AG04449 (cell line): ENCODE measurements at places on chromosomes 7 and 10.

- DNase-seq, result no peak
These were observed 179.9 kb downstream of the PTPRN2 start for GRCh38 chr7:158407581-158408317.

DNA sequence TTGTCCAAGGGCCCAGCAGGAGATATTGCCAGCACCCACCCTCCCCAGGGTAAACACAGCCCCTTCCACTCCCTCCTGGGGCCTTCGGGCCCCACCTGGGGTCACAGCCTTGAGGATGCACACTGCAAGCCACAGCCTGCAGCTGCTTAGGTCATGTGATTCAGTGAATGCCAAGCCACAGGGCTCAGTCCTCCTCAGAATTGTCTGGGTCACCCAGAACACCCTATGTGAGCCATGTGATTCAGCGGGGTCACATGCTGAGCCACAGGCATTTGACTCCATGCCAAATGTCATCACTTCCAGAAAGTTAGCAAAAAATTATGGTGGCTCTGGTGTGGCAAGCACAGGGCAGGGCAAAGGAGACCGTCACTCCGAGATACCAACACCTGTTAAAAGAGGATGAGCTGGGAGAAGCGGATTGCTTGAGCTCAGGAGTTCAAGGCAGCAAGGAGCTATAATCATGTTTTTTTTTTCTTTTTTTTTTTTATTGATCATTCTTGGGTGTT is 17.2 kb upstream of the PSAP start:
- DNase-seq, result no peak

GRCh38 chr10:63751836-63752235 is 230.6 kb downstream of the REEP3 start:
- DNase-seq, result no peak

GRCh38 chr10:6052247-6053221 is 9.6 kb downstream of the IL2RA start:
- DNase-seq, result no peak

DNA sequence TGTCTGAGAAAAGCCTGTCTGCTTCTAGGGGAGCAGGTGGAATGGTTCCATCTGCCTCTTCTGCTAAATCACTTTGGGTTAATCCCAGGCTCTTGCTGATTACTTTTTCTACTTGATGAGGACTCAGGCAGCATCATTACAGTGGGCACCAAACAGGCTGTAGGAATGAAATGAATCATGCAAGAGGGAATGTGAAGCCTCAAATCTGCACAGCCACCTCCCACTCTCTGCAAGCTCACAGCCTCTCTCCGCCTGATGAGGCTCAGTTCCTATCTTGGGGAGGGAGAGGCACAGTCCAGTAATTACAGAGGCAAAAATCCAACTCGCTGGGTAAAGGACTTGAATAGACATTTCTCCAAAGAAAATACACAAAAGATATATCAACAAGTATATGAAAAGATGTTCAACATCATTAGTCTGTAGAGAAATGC is 34.0 kb downstream of the HSPA12A start:
- peak; percentile 66 for DNase-seq

DNA sequence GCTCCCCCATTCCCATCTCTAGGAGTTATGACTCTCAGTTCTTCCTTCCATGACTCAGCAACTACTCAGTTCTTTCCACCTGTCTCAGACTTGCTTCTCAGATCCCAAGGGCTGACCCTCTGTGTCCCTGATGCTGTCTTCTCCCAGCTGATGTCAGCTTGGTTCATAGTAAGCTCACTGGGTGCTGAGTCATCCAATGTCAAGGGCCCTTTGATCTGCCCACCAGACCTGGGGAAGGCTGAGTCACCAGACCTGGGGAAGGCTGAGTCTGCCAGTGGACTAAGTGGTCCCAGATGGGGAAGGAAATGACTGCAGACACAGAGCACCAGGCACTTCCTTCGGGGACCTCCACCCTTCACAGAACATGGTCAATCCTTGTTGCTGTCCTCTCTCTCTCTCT is 76.1 kb upstream of the ZEB1 start:
- peak; percentile 60 for DNase-seq

DNA sequence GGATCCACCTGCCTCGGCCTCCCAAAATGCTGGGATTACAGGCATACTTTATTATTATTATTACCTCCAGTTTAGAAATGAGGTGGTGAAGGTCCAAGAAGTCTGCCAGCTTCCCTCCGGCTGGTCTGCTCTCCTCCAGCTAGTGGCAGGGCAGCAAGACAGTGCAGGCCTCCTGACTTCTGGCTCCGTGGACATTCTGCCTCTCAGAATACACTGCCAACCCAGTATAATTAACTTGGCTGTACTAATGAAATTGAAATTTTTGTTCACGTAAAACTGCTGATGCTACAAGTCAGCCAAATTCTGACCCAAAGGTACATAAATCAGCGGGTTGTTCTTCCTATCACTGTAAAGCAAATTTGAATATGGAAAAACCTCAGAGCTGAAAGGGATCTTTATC is 7.6 kb upstream of the PDE1C start:
- no peak for DNase-seq

DNA sequence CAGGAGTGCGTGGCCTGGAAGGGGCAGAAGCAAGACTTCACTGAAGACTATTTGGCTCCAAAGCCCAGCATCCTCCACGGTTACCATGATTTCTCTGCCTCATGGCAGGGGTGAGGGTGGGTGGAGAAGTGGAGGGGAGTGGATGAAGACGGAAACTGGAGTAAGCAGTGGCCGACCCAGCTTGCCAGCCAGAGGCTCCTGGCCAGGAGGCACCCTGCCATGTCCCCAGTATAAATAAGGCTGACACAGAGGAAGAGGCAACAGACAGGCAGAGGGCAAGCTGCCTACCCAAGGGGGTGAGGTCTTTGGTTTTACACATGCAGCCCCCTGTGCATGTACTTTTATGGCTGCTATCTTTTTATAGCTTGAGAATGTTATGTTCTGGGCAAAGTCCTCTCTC is 102.6 kb upstream of the TBX20 start:
- no peak for DNase-seq

- DNase-seq, result no peak
These were observed 48.0 kb downstream of the ELFN1 start for GRCh38 chr7:1717903-1718676.

DNA sequence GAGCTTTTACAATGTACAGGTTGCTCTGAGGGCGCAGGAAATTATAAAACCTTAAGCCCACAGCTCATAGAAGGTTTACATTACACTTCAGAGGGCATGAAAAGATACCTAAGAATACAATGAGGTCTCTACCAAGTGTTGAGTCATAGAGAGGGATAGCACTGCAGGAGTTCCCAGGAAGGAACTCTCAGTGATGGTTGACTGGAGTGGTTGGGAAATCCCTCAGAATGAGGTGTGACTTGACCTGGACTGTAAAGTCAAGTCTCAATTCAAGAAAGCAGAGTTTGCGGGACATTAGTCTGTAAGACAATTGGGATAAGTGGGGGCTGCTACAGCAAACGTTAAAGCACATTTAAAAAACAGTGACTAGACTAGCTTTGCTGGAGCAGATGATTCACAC is 21.9 kb downstream of the TNKS2 start:
- DNase-seq, result no peak

- DNase-seq, result no peak
These were observed 144.5 kb upstream of the ASAH2 start for GRCh38 chr10:50395851-50396250.

- no peak for DNase-seq
These were observed 45.2 kb downstream of the GPR141 start for GRCh38 chr7:37728747-37729146.

- no peak for DNase-seq
These were observed 64.0 kb upstream of the PLA2G12B start for GRCh38 chr10:73018632-73019031.

- DNase-seq, result no peak
These were observed 208.4 kb upstream of the AKR1E2 start for GRCh38 chr10:4617589-4617988.

DNA sequence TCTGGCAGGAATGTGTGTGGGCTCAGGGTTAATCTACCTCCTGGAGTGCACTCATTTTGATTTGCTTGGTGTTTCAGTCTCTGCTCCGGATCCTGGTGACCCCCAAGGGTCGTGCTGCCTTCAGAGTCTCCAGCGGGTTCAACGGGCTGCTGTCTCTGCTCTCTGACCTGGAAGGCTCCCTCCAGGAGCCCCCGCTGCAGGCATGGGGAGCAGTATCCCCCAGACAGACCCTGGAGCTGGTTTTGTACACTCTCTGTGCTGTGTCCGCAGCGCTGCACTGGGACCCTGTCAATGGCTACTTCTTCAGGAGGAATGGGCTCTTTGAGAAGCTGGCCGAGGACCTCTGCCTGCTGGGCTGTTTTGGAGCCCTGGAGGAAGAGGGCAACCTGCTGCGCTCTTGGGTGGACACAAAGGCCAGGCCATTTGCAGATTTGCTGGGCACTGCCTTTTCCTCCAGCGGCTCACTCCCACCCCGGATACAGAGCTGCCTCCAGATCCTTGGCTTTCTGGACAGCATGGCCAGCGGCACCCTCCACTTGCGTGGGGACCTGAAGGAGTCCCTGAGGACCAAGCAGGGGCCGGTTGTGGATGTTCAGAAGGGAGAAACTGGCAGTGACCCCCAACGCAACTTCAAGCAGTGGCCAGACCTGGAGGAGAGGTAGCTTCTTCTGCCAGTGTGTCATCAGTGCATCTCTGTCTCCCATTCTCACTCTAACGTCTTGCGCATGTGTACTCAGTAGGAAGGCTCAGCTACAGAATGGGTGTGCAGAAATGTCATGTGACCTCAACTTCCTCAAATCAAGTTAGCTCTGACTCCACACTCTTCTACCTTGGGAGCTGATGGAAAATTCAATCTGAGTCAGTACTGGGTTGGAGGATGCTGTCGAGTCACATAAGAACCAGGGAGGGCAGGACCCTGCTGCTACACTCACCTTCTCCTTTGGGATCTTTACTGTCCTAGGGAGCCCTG is 58.5 kb downstream of the WDFY4 start:
- no peak for DNase-seq

- DNase-seq, result no peak
These were observed 137.7 kb downstream of the FAM204A start for GRCh38 chr10:118204292-118204943.

DNA sequence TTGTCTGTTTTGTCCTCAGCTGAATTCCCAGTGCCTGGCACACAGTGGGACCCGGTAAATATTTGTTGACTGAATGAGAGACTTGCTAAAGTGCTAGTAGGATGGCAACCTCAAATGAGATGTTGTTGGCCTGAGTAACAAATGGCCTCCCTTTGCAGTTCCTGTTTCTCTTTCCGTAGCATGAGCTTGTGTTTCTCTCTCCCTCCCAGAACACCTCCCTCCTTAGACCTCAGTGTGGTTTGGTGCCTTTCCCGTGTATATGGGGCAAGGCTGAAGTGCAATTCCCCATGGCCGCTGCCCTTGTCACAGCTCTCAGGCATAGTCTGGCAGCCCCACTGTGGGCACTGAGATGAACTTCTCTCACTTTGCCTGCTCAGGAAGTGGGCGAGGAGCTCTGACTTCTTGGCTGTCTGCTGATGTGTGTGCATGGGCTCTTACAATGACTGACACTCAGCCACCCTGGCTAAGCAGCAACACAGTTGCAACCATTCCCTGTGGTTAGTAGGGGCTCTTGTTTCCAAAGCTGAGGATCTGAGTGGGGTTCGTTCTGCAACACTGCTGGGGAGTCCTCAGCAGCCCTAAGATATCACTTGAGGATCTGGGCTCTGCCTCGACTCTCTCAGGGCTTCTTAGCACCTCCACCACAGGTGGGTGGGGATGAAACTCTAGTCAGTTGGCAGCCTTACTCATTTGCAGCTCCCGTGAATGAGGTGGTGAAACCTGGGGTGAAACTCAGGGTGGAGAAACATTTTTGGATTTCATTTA is 136.1 kb downstream of the ICA1 start:
- no peak for DNase-seq

GRCh38 chr10:48881937-48882336 is 57.7 kb downstream of the LRRC18 start:
- no peak for DNase-seq

GRCh38 chr10:74322141-74322540 is 171.1 kb downstream of the ADK start:
- DNase-seq, result no peak

GRCh38 chr7:1474736-1475135 is 15.5 kb upstream of the MICALL2 start:
- DNase-seq, result no peak

DNA sequence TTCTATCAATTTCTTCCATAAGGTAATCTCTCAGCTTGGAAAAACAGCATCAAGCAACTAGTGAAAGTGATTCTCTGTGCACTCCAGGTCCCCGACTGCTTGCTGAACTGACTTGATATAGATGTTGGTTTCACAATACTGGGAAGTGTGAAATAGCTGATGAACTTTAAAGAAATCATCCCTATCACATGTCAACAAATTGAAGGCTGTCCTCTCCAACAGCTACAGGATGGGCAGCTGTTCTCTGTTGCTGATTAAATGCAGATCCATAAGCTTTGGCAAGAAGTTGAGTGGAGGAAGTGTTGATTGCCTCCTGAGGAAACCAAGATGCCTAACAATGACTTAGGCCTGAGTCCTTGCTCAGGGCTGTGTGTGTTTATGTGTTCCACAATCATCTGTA is 130.4 kb upstream of the GDF10 start:
- no peak for DNase-seq

- no peak for DNase-seq
These were observed 335.4 kb downstream of the CXCL12 start for GRCh38 chr10:44049301-44050015.

DNA sequence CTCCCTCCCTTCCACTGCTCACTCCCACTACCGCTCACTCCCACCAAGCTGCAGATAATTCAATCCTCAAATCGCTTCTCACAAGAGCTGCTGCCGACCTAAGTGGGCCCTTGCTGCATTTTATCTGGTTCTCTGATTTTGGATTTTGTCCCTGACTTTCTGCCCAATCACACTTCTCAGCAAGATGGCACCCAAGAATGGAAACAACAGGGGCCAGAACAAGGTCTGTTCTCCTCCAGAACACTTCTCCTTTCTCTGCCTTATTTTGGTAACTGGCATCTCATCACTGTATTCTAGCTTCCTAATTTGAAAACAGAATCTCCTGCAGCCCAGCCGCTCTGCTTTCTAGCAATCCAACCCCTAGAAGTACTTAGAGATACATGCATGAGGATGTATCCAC is 172.8 kb downstream of the GRID1 start:
- DNase-seq, result no peak

GRCh38 chr10:104336821-104337467 is 1.3 kb downstream of the ITPRIP start:
- no peak for DNase-seq

DNA sequence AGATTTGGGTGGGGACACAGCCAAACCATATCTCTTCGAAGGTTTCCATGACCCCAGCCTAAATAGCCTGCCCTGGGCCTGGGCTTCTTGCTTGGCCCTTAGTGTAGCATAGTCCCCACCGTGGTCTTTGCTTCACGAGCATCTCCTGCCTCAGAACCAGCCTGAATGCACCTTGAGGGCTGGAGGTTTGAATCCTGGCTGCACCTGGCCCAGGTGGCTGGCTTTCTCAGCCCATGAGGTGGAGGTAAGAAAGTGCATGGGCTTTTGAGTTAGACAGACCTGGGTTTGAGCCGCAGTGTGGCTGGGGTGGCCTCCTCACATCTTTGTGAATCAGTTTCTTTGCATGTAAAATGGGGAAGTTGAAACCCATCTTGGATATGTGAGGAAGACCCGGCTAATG is 24.2 kb upstream of the PCBD1 start:
- DNase-seq, result no peak

GRCh38 chr10:100746784-100747455 is 1.5 kb downstream of the PAX2 start:
- DNase-seq, result no peak
